Hindlimb muscle (tissue), 1 donor: ENCODE measurements at places on chromosomes 6 and 20. TPM values are rescaled to one million over a fixed set of nuclear protein-coding genes. Genes with fewer than 3 reads are reported as not detected.

GRCh38 chr6:120363429-120363828 is 970.9 kb downstream of the TBC1D32 start:
- no peak for DNase-seq

GRCh38 chr6:79789896-79790295 is 157.5 kb downstream of the ELOVL4 start:
- no peak for DNase-seq

DNA sequence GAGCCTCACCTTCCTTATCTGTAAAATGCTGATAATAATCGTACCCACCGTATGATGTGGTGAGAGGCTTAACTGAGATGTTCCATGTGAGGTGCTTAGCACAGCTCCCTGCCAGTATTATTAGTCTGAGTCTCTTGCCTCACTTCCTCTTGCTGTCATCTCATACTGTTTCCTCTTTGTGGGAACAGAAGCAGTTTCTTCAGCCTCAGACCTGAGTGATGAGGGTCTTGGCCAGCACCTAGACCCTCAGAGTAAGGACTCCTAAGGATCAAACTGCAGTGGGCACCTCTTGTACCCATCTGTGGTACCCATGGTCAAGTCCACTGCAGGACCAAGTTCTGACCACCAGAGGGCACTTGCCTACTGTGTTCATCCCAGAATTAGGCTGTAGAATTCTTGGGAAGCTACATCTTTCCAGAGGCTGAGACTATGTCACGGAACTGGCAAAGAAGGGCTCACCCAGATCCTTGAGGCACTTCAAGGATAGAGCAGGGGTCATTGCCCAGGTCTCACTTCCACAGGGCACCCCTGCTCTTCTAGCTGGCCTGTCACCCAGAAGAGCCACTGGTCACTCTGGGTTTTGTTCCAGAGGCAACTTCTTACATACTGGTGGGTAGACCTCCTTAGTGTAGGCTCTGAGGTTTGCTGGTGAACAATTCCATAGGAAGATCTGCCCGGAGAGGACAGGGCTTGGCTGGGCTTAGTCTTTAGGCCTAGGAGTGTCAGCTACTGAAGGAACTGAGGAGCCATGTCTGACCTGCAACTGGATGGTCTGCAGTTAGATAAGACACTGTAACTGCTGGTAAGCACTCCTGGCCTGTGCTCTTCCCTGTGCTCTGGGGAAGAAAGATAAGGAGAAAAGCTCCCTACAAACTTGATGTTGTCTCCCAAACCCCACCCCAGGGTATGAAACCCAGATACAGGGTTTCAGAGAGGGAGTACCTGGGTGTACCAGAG is 20.6 kb upstream of the SGK2 start:
- peak; percentile 43 for DNase-seq

DNA sequence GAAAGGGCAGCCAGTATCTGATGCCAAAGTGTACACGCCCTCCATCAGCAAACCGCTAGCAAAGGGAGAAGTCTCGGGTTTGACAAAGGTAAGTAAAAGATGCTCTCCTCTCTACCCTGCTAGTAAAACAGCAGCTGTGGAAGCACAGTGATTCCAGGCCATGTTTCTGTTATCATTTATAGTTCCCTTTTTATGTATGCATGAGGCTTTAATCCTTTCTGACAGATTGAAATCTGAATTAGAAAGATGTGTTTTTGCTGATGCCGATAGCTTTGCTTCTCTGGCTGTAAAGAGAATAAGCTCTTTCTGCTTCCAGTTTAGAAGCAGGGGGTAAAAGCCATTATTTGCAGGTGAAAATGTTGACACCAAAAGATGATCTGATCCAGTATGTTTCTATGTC is 392.4 kb upstream of the SOX4 start:
- DNase-seq: no peak

DNA sequence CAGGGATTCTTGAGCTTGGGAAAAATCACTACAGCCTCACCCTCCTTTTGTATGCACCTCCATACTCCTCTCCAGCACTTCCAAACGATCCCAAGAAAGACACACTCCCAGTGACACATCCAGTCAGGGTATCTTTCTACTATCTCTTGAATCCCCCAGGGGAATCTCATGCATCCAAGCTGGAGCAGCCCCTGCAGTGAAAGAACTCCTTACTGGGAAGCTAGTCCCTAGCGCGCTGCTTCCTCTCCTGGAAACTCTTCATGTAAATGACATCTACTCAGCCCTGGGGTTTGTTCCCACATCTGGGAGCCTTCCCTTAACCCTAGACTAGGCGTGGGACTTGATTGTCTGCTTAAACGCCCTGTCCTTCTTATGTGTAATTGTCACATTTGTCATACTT is 329.1 kb upstream of the QKI start:
- no peak for DNase-seq

The PTK6 gene
- 0.41 TPM for polyA plus RNA-seq
